Stimulated activated effector memory CD8-positive, alpha-beta T cell treated with anti-CD3 and anti-CD28 coated beads, Interleukin-12 subunit alpha, Interleukin-12 subunit beta, amount 100 ng/mL, for 72 hours (primary cell): ENCODE measurements at places on chromosomes 5 and 9.

DNA sequence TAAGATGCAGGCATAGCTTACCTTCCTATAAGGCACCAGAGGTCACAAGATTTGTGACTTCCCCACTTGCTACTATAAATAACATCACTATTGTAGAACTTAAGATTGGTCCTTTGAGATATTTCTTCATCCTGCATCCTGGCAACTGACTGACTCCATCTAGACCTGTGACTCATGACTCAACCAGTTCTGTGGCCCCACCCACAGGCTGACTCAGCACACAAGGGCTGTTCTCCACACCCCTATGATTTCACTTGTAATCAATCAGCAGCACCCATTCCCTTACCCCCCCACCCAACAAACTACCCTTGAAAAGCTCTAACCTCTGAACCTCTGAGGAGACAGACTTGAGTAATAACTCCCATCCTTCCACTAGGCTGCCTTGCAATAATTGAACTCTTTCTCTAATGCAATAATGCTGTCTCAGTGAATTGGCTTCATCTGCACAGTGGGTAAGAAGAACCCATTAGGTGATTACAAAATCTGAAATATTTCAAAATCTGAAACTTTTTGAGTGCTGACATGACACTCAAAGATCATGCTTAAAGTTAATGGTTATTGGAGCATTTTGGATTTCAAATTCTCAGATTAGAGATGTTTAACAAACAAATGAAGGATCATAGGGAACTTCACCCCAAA lies 296.7 kb downstream of the ARL15 start:
- no peak for DNase-seq

- DNase-seq: no peak
Measured at GRCh38 chr5:125129151-125129806, 382.8 kb upstream of the ZNF608 start.

- DNase-seq: no peak
Measured at GRCh38 chr5:98454904-98455303, 318.6 kb upstream of the RGMB start.

GRCh38 chr9:136970361-136970760 lies 6.9 kb upstream of the PTGDS start:
- no peak for DNase-seq

- no peak for DNase-seq
Measured at GRCh38 chr5:26649000-26649399, 389.4 kb downstream of the CDH9 start.

DNA sequence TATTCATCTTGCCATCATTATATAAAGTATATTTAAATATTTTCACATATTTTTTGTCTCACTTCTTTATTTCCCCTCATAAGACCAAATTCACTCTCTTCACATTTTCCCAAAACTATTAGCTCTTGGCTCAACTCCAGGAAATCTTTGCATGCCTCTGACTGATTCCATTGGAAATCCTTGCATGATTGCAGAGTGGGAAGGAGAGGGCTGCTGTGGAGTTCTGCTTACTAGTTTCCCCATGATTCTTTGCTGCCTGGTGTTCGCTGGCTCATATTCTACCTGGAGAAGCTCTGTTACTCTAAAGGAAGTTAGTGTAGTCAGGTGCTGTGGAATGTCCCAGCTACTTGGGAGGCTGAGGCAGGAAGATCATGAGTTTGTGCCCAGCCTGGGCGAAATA lies 41.9 kb downstream of the LIX1 start:
- no peak for DNase-seq

DNA sequence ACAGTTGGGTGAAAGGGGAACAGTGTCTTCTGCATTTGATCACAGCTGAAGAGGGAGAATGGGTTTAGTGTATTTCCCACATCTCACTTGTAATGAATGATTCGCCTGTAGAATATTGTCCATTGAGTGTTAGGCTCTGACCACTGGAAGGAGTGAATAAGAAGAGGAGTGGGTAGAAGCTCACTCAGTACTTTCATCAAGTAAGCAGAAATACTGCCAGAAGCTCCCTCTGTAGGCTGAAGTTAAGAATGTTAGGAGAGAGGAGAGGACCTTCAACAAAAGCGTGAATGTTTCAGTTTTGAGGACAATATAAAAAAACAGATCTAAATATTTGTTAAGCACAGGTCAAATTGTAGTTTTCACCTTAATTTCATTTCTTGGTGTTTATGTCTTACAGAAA lies 27.5 kb downstream of the FSD1L start:
- DNase-seq: no peak

DNA sequence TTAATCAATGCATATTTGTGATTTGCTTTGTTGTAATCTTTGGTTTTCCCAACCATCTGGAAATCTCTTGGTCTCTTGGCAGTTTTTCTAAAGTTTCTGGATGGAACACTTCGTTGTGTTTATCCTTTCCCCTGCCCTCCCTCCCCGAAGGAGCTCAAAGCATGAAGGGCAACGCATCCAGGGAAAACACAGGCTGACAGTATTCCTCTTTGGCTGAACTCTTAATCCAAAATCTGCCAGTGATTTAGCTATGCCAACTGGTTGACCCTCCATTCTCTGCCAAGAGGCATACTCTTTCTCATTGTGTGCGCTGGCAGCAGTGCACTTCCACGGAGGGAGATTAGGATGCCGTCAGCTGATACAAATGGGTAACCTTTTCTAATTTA lies 20.5 kb downstream of the ZBTB34 start:
- no peak for DNase-seq

DNA sequence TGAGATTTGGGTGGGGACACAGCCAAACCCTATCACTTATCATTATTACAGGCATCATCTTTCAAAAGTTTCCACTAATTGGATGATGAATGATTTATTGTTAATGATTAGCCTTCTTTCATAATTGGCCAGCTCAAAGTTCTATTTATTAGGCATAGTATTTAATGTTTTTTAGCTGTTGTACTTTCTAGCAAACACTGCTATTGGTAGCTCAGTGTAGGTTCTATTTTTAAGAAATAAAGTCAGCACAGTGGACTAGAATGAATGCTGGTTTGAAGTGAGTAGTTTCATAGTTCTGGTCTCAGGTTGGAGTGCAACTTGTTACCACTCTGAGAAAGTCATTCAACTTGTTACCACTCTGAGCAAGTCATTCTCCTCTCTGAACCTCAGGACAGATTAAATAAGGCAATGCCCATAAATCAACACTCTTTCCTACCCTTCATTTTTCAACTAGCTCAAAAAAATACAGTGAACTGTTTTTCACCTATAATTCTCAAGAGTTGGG lies 46.9 kb downstream of the JAKMIP2 start:
- no peak for DNase-seq

GRCh38 chr9:79220666-79221065 lies 351.1 kb upstream of the TLE4 start:
- no peak for DNase-seq

DNA sequence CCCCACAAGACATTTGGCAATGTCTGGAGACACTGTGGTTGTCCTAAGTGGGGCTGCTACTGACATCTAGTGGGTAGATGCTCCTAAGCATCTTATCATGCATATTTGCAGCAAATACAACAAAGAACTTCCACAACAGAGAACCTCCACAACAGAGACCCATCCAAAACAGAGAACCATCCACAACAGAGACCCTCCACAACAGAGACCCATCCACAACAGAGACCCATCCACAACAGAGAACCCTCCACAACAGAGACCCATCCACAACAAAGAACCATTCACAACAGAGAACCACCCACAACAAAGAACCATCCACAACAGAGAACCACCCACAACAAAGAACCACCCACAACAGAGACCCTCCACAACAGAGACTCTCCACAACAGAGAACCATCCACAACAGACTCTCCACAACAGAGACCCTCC lies 32.8 kb downstream of the ARPC5L start:
- DNase-seq: no peak

GRCh38 chr5:146906803-146907202 lies 28.2 kb upstream of the PPP2R2B start:
- DNase-seq: no peak

DNA sequence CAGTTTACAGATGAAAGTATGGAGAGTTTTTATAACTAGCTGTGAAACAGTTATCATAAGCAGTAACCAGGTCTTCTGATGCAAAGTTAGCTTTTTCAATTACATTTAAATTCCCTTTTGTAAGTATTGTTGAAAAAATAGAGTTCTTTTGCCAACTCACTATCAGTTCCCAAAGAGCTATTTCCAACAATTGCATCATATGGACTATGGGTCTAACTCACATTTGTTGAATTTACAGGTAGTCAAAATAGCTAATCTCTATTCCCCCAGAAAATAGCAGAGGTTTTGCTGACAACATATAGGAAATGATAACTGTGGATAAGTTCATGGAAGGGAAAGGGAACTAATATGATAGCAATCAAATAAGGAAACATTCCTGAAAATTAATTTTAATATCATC lies 1.4 kb downstream of the SPINK1 start:
- no peak for DNase-seq

DNA sequence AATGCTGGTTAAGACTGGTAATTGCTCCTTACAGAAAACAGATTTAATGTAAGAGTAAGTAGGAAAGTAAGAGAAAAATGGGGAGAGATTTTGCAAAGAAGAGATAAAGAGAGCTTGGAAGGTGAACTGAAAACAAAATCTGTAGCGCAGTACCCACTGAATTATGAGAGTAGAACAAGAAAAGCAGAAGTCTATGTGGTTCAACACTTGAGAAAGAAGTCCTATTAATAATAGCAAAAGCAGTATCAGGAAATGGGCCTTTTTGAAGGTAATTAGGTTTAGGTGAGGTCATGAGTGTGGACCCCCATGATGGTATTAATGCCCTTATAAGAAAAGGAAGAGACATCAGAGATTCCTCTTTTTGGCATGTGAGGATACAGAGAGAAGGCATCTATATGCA lies 460.6 kb downstream of the CETN3 start:
- no peak for DNase-seq

GRCh38 chr5:43008363-43009153 lies 31.6 kb downstream of the ANXA2R start:
- peak; percentile 95 for DNase-seq

DNA sequence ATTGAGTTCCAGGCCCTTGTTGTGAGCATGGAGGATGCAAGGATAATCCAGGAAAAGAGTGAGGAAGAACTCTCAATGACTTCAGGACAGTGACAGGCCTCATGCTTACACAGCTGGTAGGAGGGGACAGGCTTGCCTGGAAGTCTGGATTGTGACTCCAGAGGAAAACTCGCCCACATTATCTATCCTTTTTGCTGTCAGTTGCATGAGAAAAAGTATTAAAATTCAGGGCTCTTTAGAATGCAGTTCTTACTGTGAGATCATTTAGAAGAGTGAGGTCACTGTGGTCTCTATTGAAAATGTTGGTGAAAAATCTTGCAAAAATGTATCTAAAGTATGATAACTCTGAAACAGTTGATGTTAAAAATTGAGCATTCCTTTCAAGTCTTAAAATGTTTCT lies 30.5 kb downstream of the NTRK2 start:
- DNase-seq: no peak

DNA sequence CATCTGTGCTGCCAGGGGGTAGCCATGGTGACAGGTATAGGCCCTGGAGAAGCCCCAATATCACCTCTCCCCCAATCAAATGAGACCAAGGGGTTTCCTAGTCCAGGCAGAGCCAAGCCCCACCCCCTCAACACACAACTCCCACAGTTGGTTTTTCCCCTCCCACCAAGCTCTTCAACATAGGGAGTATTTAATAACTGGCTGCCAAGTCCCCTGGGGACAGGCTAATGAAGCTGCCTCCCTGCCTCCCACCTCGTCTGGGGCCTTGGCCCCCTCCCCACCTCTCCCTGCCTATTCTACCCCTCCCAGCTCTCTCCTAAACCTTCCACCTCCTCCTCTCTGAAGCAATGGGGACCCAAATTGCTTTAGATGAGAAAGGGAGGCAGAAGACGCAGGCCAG lies 23.4 kb downstream of the CPLX2 start:
- DNase-seq: no peak

DNA sequence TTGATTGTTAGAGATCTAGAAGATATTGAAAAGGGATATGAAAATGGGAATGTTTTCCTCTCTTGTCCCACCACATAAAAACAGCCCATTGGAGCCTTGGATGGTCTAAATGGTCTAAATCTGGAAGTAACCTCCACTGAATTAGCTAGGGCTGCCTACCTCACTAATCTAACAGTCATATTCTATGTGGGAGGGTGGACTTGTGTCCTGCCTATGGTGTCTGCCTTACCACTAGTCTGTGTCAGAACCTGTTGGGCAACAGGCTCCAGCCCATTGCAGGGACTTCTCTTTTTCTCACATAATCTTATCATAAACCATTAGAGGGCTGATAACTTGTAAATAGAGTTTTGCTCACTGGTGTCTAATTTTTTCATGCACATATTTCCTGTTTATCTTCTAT lies 548.8 kb upstream of the CDH18 start:
- DNase-seq: no peak

DNA sequence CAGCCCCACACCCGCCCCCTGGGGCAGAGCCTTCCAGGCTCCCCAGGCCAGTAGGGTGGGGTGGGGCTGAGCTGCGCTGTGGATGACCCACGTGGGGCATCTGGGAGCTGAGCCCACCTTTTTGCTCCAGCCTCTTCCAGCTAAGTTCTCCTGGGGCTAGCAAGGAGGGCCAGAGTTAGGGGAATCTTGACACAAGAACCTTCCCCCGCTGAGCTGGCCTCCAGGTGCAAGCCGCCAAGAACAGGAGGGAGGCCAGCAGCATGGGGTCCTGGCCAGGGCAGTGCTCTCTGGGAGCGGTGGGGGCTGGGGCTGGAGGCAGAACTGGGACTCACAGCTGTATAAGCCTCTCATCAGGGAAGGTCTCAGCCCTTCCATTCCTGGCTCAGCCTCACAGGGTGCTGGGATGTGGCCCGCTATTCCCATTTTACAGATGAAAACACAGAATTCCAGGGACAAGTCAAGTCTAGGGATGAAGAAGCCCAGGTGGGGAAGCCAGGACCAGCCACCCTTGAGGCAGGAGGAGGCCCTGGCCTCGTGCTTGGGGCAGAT lies 21.5 kb downstream of the SARDH start:
- DNase-seq: no peak
